Stimulated activated CD8-positive, alpha-beta memory T cell treated with anti-CD3 and anti-CD28 coated beads, Interleukin-7, amount 100 ng/mL, for 48 hours (primary cell): ENCODE measurements at places on chromosomes 13 and 19.

GRCh38 chr13:74891610-74892009 is 590.4 kb downstream of the TBC1D4 start:
- no peak for DNase-seq

DNA sequence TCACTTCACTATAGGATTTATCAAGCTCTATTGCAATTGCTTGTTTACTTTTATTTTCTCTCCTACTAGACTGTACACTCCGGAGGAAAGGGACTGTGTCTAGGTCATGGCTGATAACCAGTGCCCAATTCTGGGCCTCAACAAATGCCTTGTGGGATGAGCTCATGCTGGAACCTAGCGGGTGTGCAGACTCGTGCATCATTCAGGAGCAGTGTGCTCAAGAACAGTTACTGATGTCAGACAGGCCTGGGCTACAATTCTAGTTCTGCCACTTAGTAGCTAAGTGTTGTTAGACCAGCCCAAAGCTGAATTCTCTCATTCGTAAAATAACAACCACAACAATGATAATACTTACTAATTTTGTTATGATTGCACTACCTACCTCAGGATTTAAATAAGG is 95.4 kb downstream of the CYSLTR2 start:
- DNase-seq, result no peak

GRCh38 chr13:22926748-22927400 is 253.9 kb upstream of the SGCG start:
- DNase-seq, result no peak

DNA sequence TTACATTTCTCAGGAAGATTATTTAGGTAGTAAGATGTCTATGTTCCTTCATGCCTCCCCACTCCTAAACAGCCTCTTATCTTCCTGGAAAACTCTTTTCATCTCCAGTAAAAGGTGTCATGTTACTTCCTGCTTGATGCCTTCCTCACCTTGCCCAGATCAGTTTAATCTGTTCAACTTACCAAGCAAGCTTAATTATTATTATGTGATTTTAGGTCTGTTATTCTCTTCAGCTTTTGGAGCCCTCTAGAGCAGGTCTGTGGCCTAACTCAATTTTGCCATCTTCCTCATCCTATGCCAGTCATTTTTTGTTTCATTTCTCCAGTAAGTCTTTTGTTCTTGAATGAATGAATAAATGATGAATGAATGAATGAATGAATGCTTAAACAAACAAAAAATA is 528.4 kb downstream of the DCT start:
- DNase-seq, result no peak
